ENCODE measurements at places on chromosomes 7 and 10.

DNA sequence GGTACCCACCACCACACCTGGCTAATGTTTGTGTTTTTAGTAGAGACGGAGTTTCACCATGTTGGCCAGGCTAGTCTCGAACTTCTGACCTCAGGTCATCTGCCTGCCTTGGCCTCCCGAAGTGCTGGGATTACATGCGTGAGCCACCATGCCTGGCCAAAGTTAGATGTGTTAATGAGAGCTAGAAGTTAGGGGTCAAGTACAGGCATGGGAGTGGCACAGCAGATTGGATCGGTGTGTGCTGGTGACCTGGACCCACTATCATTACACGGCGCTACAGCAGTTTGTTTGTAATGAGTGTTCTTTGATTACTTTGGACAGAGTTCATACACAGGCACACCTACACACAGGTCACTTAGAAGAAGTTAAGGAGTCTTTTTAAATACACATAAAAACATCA is 36.7 kb downstream of the DNAJB6 start:
- DNase-seq = no peak

DNA sequence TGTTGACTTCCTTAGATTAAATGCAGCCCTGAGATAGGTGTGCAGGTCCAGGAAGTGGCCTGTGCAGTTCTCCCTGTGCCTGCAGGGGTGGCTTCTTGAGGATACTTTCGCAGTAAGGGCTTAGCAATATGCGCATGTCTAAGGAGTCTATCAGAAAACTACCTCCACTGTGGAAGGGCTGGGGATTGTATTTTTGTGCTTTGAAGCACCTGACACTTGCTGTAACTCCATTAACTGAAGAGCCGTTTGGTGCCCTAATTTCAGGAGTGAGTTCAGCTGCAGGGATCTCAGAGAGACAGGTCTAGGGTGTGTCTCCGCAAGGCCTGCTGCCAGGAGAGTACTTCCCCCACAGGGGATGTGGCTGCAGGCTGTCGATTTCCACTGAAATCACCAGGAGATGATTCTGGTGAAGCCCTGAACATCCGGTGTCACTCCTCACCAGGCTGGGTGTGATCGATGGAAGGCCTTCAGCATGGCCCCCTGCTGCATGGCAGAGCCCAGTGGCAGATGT is 35.5 kb downstream of the IKZF1 start:
- DNase-seq = no peak

- DNase-seq = no peak
These were observed 166.6 kb upstream of the KLF14 start for GRCh38 chr7:130900471-130901076.

DNA sequence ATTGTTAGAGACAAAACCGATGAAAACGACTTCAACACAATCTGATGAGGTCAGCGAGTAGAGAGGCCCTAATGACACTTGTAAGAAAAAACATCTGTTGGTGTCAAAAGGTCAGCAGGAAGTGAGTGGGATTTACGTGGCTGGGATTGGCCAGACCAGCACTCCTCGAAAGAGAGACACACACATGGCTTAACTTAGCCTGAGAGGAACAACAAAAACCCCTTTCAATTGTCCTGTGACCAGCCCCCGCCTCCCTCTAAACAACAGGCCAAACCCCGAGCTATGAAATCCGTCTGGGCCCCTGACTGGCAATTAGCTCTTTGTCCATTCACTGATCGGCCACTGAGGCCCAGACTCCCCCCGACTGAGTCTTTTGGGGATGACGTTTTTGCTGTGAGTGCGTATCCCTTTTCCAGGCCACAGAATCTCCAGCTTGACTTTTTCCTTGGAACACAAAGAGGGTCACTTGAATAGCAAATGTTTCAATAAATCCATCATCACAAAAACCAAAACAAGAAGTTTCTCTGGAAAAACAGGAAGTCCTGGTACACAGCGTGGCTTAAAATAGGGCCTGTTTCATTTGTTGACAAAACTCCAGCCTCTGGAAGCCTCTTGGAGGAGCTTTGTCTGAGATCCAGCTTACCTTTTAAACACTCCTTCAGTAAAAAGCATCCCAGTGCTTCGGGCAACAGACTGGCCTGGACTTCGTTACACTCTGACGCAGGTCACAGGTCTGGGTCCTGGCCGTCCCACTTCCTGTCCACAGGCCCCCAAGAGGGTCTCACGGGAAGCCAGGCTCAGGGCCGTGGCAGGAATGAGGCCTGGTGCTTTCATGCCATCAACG is 103.0 kb downstream of the CTBP2 start:
- DNase-seq = no peak

DNA sequence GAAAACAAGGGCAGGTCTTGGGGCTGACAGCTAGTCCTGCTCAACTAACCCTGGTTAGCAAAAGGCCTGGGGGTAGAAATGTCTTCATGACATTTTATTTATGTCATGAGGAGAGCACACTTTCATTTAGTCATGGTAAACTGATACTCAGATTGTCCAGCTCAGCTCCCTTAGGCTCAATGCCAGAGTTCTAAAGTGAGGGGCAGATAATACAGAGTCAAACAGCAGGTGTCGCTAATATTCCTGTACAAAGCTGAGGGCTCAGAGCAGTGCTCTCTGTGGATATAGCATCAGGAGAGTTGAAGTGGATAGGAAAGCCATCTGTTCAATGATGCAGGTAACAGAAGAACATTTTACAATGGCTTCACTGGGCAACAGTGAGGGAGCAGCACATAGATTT is 26.8 kb upstream of the CALCR start:
- DNase-seq = no peak

DNA sequence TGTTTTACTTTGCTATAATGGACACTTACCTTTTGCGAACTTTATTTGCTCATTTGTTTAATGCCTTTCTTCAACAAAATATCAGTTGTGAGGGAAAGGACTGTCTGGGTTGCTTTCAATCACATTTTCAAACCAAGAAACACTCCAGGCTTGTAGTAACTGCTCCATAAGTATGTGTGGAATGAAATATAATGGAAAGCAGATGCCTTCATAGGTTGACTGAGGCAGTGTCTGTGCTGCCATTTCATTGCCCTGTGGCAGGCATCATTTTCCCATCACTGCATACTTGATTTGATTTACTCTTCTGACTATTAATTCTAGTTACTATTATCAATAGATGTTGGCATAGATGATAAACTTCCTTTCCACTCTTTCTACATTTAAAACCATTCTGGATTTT is 762.3 kb downstream of the CNTNAP2 start:
- no peak for DNase-seq

- DNase-seq = no peak
These were observed 5.2 kb downstream of the NAMPT start for GRCh38 chr7:106279425-106280197.

GRCh38 chr10:11449761-11450160 is 161.7 kb downstream of the USP6NL start:
- no peak for DNase-seq

GRCh38 chr7:155867734-155868400 is 55.6 kb upstream of the SHH start:
- no peak for DNase-seq

GRCh38 chr10:11285171-11285570 is 267.5 kb downstream of the CELF2 start:
- no peak for DNase-seq

DNA sequence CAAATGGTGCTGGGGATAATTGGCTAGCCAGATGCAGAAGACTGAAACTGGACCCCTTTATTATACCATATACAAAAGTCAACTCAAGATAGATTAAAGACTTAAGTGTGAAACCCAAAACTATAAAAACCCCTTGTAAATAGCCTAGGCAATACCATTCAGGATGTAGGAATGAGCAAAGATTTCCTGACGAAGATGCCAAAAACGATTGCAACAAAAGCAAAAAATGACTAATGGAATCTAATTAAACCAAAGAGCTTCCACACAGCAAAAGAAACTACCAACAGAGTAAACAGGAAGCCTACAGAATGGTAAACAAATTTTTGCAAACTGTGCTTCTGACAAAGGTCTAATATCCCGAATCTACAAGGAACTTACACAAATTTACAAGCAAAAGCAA is 30.9 kb upstream of the PLXDC2 start:
- DNase-seq = no peak

DNA sequence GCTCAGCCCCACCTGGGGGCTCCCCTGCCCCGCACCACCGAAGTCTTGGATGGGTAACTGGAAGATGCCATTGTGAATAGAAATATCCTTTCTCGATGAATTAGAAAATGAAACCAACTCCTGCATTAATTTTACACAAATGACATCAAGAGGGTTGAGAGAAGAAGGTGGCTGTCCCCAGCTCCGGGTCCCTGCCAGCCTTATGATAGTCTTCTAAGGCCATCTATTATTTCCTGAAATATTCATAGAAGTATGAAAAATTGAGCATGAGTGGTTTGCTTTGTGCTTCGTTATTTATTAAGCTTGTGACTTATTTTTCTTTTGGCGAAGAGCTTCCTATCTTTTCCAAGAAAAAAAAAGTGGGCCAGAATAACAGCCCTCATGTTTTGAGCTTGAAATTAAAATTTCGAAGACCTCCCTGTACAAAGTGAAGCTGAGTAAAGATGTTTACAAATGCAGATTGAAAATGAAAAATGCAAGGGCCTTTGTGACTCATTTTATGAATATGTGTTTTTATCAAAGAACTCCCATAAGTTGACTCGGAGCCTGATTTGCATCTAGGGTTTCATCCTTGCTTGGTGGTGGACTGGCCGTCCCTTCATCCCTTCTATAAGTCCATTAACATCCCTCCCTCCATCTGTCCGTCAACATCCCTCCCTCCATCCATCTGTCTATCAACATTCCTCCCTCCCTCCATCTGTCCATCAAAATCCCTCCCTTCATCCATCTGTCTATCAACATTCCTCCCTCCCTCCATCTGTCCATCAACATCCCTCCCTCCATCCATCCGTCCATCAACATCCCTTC is 20.5 kb upstream of the CFAP46 start:
- no peak for DNase-seq

GRCh38 chr10:97311111-97311626 is 7.9 kb upstream of the FRAT1 start:
- no peak for DNase-seq

DNA sequence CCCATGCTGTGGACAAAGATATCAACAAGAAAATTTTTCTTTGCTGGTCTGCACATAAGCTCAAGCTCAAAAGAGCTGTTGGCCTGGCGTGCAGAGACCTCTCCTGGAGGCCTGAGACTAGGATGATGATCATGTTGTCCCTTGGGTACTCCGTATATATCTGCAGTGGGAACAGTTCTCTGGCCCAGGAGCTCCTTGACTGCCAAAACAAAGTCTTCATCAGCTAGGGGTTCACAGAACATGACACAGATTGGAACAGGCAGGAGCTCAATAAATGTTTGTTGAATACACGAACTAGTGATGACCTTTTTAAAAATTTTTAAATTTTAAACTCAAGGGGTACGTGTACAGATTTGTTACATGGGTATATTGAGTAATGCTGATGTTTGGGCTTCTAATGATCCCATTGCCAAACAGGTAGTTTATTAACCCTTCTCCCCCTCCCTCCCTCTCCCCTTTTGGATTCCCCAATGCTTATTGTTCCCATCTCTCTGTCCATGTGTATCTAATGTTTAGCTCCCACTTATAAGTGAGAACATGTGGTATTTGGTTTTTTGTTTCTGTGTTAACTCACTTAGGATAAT is 49.1 kb downstream of the ZNF783 start:
- no peak for DNase-seq

DNA sequence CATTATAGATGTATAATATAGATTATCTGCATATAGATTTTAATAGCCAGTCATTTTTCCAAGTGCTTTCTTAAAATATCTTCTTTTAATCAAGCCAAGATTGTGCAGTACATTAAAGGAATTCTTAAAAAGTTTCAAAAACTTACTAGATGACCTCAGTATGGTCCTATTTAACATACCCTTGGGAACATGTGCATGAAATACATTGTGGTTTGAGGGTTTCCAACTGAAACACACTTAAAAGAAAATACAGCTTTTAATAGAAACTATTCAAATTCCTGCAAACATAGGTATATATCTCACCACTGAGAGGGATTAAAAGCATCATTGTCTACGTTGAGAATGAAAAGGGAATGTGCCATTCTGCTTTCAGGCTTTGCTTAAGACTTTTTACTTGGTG is 364.9 kb downstream of the SUGCT start:
- no peak for DNase-seq

DNA sequence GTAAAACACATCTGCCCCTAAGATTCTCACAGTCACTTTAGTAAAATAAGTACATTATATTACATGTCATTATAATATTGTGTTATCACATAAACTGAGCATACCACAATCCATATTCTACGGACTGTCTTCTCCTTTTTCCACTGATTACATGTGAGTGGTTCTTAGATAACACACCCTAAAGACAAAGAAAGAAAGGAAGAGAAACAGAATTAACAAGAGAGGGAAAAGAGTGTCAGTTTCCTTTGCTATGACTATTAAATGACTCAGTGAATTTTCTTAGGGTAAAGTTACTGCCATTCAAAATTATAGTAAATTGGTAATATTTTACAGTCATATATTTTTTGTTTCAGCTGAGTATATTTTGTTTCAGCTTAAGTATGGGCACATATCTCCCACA is 268.3 kb downstream of the TWIST1 start:
- DNase-seq = no peak

- no peak for DNase-seq
These were observed 3.1 kb downstream of the PWWP2B start for GRCh38 chr10:132400041-132400546.

DNA sequence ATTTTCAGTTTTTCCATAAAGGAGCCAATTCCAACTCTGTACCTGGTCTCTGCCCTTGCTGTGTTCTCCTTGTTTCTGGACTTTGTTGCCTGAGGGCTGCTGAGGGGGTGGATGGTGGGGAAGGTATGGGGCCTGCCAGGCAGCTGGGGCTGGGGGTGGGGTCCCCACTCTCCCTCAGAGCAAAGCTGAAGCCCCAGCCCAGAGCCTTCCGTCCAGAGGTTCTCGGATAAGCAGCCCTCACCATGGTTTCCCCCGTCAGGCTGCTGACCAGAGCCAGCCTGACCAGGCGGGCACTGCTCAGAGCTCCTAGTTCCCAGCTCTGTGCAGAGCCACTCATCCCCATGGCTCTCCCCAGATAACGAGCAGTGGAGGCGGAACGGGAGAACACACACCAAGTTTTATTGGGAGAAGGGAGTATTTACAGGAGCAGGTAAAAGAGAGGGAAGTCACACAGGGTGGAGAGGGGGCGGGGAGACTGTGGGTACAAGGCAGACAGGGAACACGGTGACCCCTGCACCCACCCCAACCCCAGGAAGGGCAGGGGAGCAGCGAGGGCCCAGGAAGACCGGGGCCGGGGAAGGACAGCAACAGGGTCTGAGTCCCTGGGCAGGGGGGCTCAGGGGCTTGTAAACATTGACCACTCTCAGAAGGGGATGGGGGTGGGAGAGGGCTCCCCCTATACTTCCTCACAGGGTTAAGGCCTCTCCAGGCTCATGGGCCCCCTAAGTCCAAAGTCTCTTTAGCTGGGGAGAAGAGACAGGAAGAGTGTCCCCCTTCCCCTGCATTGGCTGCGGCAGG is 5.8 kb downstream of the GNB2 start:
- no peak for DNase-seq
